ENCODE measurements at places on chromosomes 4 and X.

DNA sequence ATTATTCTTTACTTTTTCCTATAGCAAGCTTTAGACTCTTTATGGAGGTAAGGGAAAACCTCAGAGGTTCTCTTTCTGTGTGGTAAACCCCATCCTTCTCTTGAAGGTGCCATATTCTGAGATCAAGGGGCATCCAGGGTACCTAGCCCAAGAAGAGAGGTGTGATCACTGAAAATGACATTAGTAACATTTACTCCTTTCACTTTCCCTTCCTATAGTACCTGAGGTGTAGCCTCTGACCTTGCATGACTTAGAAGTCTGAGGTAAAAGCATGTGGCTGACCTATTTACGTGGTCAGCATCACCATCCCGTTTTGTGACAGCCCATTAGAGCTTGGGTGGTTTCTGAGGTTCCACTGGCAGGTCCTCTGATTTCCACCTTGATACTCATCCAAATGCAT lies 25.7 kb downstream of the SGMS2 start:
- no peak for DNase-seq

DNA sequence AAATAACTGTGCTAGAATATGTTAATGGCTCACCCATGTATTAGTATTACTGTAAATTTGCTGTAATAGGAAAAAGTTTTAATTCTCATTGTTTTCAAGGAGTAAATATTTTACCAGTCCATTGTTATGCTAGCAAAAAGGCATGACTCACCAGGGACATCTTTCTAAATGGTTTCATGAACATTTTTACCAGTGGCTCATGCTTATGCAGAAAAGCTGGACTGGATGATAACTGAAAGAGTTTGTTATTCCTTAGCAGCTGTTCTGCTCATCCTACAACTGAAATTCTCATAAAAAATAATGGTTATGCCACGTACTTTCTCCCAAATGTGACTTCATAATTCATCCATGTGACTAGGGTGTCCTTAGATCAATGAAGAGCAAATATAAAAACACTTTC lies 111.9 kb upstream of the PCDH18 start:
- no peak for DNase-seq

DNA sequence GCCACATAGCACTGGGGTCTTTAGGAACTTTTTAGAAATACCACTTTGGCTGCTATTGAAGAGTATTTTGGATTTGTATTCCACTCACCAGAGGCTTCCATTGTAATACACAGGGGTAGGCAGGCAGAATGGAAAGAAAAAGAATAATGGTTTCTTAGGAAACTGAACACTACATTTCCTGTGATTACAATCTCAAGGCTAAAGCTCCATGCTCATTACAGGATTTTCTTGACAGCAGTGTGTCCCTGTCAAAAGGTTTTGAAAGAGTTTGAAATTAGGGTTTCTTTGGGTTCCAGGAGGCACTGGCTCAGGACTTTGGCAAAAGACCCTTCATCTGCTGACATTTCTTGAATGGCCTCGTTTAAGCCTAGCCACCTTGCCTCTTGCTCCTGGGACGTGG lies 74.8 kb upstream of the STIM2 start:
- no peak for DNase-seq

GRCh38 chr4:2058264-2059045 lies 672 bp upstream of the NAT8L start:
- no peak for DNase-seq

GRCh38 chrX:39440799-39441284 lies 639.6 kb downstream of the MID1IP1 start:
- DNase-seq = no peak

DNA sequence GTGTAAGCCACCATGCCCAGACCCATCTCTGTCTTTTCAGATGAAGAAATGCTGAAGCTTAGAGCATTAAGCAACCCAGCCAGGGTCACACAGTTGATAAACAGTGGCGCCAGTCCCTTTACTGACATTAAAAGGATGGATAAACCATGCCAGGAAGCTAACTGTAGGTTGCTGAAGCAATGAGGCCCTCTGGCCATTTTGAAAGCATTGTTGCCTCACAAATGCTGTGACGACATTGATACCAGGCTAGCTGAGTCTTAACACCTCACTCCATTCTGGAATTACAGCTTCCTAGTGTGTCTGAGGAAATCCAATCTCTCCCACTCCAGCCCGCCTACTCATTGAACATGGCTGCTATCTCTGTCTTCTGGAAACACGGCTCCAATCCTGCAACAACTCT lies 89.7 kb downstream of the LNX1 start:
- DNase-seq = no peak

Data from Caco-2 (cell line).